ENCODE measurements at places on chromosomes 11 and 22. TPM values are rescaled to one million over a fixed set of nuclear protein-coding genes. Genes with fewer than 3 reads are reported as not detected.

The OR51B2 gene
- not detected for total RNA-seq

The NDUFA6 gene
- 88.2 TPM for total RNA-seq

The GDPD4 gene
- total RNA-seq = not detected

The NXPE2 gene
- total RNA-seq = not detected

The OR51B4 gene
- not detected for total RNA-seq

The OR52E1 gene
- not detected for total RNA-seq

The FAM180B gene
- total RNA-seq = not detected

The SFI1 gene
- total RNA-seq = 18.4 TPM

The FREY1 gene
- total RNA-seq = 0.21 TPM

The CDC42BPG gene
- 15.9 TPM for total RNA-seq

The RASGRP2 gene
- not detected for total RNA-seq

The SUN2 gene
- 81.4 TPM for total RNA-seq

The TRPM5 gene
- total RNA-seq = not detected

The PATE2 gene
- not detected for total RNA-seq

The ALDH3B2 gene
- 43.2 TPM for total RNA-seq

The NAALAD2 gene
- not detected for total RNA-seq

The FGF3 gene
- not detected for total RNA-seq

The OR51E2 gene
- total RNA-seq = not detected

The CCDC34 gene
- 7.6 TPM for total RNA-seq

The F2 gene
- not detected for total RNA-seq

The SPTBN2 gene
- 67.0 TPM for total RNA-seq

The SCN4B gene
- 1.6 TPM for total RNA-seq

The C11orf42 gene
- not detected for total RNA-seq

The KIF18A gene
- total RNA-seq = 4.6 TPM

The MMP12 gene
- not detected for total RNA-seq

The SEPTIN5 gene
- 68.3 TPM for total RNA-seq

The TYMP gene
- 51.3 TPM for total RNA-seq

The FOLR1 gene
- not detected for total RNA-seq

The LMNTD2 gene
- total RNA-seq = 1.7 TPM

The OTOG gene
- total RNA-seq = not detected

The RDX gene
- total RNA-seq = 69.4 TPM

The DKK3 gene
- total RNA-seq = 222 TPM

All from airway epithelial cell (primary cell).